Fibroblast of the aortic adventitia (primary cell): ENCODE measurements at places on chromosomes 1 and 21. TPM values are rescaled to one million over a fixed set of nuclear protein-coding genes. Genes with fewer than 3 reads are reported as not detected.
A peak's percentile ranks its signal among the peaks of the same experiment; 100 is the strongest.

- no peak for DNase-seq
Measured at GRCh38 chr1:181846001-181846645, 215.4 kb downstream of the ZNF648 start.

DNA sequence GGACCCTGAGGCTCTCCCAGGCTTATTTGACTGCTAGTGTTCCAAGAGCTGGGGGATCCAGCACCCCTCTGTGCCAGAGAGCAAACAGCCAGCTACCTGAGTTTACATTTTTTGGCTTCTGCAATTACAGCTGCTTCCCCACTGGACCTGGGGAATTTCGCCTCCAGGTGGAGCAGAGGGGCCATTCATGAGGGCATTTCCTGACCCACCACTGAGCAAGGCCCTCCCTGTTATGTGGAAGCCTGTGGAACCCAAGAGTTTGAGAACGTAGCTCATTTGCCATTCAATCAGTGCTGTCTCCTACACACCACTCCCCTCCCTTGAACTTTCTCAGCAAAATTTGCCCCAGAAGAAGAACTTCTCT, 42.7 kb upstream of the TMEM51 start:
- DNase-seq, result no peak

- DNase-seq, result peak; percentile 61
Measured at GRCh38 chr1:27554759-27555699, 48.9 kb downstream of the AHDC1 start.

DNA sequence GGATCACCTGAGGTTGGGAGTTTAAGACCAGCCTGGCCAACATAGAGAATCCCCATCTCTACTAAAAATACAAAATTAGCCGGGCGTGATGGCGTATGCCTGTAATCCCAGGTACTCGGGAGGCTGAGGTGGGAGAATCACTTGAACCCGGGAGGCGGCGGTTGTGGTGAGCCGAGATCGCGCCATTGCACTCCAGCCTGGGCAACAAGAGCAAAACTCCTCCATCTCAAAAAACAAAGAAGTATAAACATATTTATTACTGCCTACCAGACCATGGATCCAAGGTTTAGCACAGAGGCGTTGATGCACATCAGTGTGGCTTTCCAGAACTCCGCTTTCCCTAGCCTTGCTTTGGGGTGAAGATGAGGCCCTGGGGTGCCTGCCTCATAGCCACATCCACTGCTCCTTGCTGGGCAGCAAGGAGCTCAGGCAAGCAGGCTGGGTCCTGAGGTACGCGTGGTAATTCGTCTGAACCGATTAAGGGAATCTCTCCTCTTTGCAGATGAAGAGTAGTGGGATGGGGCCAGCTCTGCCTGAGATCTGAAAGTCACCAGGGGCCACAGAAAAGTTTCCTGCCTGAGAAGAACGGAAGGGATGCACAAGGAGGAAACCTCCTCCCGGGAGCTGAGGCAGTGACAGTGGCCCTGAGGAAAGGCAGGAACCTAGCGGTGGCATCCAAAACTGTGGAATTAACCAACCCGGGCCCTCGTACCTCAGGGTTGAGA, 52.3 kb upstream of the LBR start:
- DNase-seq, result no peak

- DNase-seq, result no peak
Measured at GRCh38 chr1:33357099-33357498, 36.2 kb upstream of the A3GALT2 start.

DNA sequence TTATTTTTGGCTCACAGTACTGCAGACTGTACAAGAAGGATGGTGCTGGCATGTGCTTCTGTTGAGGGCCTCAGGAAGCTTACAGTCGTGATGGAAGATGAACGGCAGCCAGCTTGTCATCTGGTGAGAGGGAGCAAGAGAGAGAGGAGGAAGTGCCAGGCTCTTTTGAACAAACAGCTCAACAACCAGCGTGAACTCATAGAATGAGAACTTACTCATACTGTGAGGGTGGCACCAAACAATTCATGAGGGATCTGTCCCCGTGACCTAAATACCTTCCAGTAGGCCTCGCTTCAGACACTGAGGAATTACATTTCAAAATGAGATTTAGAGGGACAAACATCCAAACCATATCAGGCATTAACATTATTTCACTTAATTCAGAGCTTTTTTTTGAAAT, 84.7 kb downstream of the PKN2 start:
- DNase-seq, result no peak

- no peak for DNase-seq
Measured at GRCh38 chr1:63917571-63918417, 144.0 kb downstream of the ROR1 start.

GRCh38 chr1:41368366-41368765, 7.1 kb downstream of the FOXO6 start:
- DNase-seq, result no peak

- DNase-seq, result no peak
Measured at GRCh38 chr1:44534771-44535170, 129.7 kb downstream of the RNF220 start.

DNA sequence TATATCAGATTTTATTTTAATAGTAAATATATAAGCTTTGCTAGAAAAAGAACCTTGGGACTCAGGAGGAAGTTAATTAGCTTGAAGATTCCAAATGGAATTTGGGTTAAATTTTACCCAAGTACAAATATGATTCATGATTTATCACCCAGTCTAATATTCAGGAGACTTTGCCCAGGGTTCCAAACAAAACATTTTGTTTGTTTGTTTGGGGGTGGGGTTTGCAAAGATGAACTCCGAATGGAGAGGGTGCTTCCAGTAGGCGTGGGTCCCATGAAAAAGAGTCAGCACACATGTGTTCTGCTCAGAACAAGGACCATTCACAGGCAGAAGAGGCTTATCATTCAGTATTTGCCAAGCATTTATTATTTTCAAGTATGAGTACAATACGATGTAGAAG, 23.5 kb downstream of the KCNT2 start:
- no peak for DNase-seq

DNA sequence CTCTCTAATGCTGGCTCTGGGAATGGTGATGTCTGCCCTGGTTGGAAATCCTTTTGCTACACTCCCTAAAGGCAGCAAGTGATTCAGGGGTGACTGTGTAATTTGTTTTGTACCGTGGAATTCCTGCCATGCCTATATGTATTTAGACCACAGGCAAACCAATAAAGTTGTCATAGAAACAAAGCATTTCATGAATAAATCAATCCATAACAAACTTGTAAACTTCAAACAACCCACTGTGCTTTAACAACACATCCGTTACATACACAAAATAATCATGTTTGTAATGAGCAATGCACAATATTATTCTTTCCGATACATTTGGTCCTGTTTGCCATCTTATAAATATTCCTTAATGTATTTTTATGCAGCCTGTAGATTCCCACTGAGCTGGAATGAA, 330.3 kb upstream of the SNX7 start:
- DNase-seq, result peak; percentile 37

GRCh38 chr1:183733715-183734114, 71.2 kb upstream of the RGL1 start:
- peak; percentile 29 for DNase-seq

DNA sequence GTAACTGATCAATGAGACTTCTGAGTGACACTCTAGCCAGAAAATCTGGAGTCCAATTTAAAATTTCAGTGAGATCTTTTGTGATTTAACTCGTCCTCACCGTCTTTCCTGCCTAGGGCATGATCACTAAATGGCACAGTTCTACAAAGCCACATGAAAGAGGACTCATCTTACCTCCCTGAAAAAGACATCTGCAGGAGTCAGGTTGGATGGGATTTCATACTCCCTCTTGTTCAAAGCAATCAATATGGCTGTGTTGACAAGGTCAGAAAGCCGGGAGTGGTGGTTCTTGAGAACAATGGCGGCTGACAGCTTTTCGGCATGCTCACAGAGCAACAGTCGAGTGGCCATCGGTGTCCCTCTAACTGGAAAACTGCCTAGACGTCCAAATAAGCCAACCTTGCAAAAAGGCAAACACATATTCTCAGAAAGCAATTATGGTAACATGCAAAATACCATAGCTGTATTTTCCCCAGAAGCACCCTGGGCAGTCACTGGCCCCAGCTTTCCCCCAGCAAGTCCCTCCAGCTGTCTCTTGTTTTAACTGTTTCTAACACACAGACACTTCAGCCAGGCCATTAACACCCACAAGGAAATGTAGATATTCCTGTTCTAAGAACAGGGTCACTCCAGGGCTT, 36.6 kb upstream of the ACTA1 start:
- no peak for DNase-seq

DNA sequence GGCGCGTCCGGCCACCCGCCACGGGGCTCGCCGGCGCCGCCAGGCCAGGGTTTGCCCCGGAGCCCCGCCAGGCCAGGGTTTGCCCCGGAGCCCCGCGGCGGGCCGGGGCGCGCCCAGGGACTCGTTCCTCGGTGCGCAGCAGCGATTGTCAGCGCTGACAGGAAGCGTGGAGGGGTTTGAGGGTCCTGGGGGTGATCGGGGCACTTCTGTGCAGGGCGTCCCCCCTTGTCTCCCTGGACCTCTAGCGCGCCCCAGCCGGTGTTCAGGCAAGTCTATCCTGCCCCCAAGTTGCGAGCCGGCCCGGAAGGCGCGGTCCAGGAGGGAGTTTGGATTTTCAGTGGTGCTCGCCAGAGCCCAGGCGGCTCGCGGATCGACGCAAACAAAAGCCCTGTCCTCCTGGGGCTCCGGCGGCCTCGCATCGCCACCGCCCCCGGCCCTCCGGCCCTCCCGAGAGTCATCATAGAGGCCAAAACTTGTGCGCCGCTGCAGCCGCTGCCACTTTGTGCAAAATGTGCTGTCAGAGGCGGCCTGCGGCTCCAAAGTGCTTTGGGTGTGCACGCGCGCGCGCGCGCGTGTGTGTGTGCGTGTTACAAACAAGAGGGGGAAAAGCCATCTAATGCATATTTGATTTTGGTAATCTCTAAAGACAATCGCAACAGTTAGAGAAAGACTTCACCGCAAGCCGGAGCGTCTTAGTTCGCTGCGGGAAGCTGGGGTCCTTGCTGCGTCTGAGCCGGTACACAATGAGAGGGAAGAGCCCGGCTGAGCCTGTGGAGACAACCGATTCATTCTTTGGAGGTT, 1.0 kb downstream of the ROR1 start:
- peak; percentile 52 for DNase-seq

DNA sequence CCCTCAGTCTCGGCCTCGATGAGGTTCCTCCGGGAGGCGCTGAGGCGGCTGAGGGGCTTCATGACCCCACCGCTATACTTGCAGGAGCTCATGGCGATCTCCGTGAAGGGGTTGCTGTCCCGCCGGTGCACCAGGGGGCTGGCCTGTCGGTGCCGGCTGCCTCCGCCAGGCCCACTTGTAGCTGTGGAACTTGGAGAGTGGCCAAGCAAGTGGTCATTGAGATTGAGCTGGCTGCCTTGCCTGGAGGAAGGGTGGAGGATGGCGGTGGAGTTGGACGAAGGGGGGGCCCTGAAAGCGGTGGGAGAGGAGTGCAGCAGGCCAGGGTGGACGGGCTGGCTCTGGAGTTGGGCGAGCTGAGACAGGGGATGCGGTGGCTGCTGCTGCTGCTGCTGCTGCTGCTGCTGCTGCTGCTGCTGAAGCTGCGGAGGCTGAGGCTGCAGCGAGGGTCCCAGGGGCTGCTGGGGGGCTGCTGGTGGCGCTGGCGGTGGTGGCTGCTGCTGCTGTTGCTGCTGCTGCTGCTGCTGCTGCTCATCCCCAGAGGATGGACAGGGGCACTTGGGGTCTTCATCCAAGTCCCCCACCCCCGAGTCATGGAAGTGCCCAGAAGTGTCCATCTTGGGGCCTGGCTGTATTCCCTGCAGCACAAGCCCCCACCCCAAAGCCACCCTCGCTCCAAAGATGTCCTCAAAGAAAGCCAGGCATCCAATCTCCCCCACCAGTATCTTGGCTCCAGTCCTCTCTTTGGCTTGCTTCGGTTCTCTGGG, 548 bp downstream of the KCNN3 start:
- peak; percentile 53 for DNase-seq

THEM4 gene
- 6.3 and 18.3 TPM in 2 replicates for total RNA-seq

PROX1 gene
- total RNA-seq, result 0.36 TPM in 1 of 2 replicates, not detected in the other

NBPF10 gene
- 1.1 and 3.7 TPM in 2 replicates for total RNA-seq

KRTAP13-4 gene
- not detected in 2 replicates for total RNA-seq

SYNC gene
- total RNA-seq, result 141 and 240 TPM in 2 replicates

MCOLN2 gene
- 1.1 and 1.2 TPM in 2 replicates for total RNA-seq
